NCI-H2029 (cell line): ENCODE measurements at places on chromosomes 4 and X.

DNA sequence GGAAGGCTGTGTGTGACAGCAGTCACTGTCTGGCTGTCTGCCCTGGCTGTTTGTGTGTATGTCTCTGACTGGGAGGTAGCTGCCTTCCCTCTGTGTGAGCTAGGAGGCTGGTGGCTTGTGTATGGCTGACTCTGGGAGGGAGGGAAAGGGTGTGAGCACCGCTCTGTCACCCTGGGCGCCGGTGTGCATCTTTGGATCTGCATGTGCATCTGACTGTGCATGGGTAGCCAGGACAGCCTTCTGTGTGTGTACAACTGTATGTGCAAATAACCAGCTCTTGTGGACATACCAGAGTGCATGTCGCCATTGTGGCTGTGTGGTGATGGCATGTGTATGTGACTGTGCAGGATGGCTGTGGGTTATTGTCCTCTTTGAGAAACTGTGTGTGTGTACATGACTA lies 7.4 kb upstream of the ERAS start:
- DNase-seq = no peak

DNA sequence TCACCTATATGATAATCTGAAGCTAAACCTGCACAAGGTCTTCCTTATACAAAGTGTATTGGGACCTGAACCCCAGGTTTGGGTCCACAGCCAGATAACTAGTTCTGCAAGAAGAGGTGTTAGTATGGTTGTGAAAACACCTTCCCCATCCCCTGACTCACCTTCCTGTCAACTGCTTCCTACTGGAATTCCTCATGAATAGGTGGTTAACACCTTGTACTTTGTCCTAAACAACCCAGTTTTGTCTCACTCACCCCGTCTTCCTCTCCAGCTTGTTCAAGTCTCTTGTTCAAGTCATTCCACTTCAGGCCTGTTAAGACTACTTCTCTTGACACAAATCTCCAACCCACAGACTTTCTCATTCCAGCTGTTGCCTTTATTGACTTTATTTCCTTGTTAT lies 45.5 kb downstream of the CCNG2 start:
- DNase-seq = no peak

- DNase-seq = no peak
Measured at GRCh38 chr4:40986375-40986774, 228.0 kb downstream of the APBB2 start.

DNA sequence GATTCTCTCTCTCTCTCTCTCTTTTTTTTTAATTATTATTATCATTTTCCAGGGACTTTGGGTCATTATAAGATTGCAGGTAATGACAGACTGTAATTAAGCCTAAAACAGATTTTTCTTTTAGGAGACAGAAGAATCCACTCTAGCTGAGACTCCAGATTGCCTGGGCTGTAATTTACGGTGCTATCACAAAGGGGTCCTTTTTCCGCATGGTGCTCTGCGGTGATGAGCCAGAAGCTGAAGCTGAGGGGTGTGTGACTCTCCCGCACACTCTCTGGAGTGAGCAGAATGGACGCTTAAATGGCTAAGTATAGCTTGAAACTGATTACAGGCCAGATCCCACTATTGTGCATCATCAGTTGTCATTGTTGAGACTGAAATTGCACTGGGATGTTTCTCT lies 50.0 kb downstream of the LGI2 start:
- DNase-seq = no peak

DNA sequence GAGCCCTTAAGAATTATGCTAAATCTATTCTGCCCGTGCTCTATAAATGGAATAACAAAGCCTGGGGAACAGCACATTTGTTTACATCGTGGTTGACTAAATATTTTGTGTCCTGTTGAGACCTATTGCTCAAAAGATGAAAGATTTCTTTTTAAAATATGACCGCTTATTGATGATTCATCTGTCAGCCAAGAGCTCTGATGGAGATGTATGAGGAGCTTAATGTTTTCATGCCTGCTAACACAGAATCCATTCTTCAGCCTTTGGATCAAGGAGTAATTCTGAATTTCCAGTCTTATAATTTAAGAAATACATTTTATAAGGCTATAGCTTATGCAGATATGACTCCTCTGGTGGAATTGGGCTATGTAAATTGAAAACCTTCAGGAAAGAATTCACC lies 271.3 kb upstream of the FAT4 start:
- DNase-seq = no peak

DNA sequence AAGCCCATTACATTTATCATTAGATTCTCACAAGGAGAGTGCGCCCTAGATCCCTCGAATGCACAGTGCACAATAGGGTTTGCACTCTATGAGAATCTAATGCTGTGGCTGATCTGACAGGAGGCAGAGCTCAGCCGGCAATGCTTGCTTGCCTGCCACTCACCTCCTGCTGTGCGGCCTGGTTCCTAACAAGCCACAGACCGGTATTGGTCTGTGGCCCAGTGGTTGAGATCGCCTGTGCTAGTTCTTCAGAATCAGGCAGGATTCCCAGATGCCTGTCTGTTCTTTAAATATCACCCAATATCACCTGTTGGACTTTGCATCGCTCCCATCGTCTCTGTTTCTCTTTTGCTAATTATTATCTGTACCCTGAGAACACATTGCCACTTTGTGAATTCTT lies 14.0 kb downstream of the DSPP start:
- no peak for DNase-seq

DNA sequence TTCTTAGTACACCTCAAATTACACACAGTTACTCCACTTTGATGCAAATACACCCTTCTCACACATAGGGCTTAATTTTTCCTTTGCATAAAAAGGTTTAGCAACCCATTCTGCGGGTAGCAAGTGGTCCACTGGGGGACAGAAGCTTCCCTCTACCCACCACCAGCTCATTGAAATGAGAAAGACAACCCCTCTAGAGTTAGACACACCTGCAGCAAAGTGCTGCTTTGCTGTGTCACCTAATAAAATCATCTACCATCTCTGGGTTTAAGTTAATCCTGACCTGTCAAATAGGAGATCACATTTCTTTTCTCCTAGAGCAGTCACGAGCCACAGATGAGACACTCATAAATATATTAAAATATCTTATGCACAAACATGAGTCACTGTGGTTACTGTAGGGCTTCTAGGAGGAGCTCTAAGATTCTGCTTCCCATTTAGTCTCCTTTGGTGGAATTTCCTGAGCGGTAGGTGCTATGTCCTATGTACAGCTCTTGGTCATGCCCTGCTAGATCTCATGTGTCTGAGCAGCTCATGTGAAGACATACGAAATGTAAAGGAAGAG lies 11.9 kb downstream of the BMX start:
- no peak for DNase-seq

DNA sequence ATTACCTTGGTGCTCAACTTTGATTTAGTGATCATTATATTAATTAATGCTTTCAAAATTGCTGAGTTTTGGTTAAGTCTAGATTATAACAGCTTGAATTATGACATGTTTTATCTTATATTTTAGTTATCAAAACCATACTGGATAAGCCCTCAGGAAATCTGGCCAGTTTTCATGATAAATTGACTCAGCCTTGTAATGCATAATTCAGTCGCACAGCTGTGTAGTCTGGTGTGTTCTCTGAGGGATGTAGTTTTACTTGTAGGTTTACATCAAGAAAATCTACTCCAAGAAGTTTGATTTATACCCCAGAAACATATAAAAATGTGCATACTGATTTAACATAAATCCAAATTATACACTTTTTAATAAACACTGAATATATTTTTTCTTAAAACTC lies 477.5 kb downstream of the SPRY1 start:
- no peak for DNase-seq

DNA sequence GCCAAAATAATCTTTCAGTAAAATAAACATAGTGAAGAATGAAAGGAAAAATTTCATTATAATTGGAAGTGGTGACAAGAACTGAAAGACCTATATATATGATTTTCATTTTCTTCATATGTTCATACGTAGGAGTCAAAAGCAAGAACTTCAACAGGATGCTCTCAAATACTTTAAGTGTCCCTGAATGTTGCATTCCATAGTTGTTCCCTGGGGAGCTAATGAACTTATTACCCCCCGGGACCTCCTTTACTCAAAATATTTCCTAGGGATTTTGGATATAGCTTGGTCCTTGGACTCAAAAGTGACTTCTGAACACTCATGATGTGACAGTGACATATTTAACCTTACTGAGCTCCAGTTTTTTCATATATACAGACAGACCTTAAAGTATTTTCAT lies 44.9 kb upstream of the NDST4 start:
- DNase-seq = no peak

DNA sequence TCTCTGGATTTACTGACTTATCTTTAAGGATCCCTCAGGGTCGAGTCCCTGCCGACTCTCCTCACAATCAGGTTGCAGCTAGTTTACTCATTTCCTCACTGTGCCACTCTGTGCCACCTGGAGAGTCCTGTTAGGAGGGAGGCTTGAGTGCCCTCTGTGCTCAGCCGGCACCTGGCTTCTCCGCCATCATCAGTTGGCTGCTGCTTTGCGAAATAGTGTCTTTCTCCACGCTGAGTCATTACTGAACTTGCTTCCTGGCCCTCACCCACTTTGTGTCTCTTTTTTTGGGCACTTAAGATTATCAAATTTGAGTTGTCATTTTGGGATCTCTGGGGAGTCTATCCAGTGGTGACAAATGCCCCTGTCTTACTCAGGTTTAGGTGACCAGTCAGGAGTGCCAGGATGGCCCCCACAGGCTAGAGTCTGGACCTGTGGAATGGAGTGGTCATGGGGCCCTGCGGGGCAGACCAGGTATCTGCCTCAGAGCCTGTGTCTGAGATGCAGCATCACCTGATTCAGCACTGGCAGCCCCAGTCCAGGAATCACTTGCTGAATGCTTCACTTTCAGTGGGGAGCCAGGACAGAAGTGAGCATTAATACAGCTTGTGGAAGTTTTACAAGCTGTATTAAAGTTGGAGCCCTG lies 37.7 kb downstream of the JADE1 start:
- peak; percentile 81 for DNase-seq

DNA sequence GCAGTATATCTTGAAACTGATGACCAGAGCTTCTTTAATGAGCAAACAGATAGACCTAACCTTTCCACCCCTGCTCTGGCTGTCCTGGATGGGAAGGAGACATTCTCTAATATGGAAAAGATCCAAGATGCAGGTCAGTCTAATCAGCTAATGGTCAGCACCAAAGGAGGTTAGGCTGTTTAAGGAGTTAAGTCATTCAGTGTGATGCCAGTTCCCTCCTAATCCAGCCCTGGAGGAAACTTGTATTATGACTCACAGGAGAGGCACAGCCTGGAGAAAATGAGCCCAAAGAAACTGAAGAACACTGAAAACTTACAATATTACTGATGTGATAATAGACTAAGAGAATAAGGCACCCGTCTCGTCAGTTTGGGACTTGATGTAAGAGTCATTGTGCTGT lies 323.0 kb downstream of the HNRNPD start:
- no peak for DNase-seq

DNA sequence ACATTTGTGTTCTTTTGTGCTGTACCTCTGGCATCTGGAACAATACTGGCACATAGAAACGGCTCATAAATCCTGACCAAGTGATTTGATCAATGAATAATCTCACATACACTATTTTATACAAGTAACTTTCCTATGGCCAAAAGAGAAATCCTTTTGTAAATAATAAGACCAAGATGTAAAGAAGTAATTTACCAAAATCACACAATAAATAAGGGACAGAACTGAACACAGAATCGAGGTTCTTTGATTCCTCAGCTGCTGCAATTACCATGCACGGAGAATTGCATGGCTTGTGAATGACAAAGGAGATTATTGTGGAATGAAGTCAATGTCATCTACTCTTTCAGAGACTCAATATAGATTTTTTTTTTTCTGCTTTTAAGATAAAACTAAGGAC lies 576.8 kb upstream of the SMIM31 start:
- no peak for DNase-seq

DNA sequence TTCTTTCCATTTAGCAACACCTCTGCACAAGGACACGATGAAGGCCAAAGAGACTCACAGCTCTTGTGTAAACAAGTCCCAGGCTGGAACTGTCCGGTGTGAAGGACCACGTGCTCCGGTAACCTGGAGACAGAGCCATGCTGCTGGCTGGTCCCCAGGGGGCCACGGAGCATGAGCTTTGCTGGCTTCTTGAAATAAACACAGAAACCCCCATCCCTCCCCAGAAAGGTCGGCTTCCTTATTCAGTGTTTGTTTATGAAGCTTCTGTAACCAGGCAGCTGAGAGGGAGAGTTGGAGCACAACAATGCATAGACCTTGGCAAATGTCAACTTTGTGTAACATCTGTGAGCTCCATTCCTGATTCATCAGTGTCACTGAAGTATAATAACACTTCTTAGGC lies 109.4 kb downstream of the GPR143 start:
- DNase-seq = peak; percentile 22

GRCh38 chr4:26753617-26754016 lies 107.0 kb upstream of the STIM2 start:
- peak; percentile 39 for DNase-seq

GRCh38 chrX:19955306-19955705 lies 35.6 kb downstream of the BCLAF3 start:
- no peak for DNase-seq

GRCh38 chrX:8663325-8663724 lies 68.6 kb downstream of the ANOS1 start:
- DNase-seq = no peak

GRCh38 chr4:180169394-180169793 lies 2073.8 kb upstream of the TENM3 start:
- no peak for DNase-seq
